ENCODE measurements at places on chromosomes 7 and 10.

- no peak for DNase-seq
- H3K4me1 ChIP-seq, result no peaks in the 10 kb centered on the region
Observed at GRCh38 chr7:1592299-1592871, 22.6 kb upstream of the PSMG3 start.

- no peaks in the 10 kb centered on the region for H3K36me3 ChIP-seq
- H3K4me1 ChIP-seq, result peaks cover 7% of the 10 kb centered on the region
- no peak overlapping the region for H3K27ac ChIP-seq
- H3K27me3 ChIP-seq, result peaks cover 2% of the 10 kb centered on the region
Observed at GRCh38 chr7:92835261-92835850, 1.0 kb downstream of the CDK6 start.

- no peak overlapping the region for H3K27ac ChIP-seq
- H3K36me3 ChIP-seq, result no peaks in the 10 kb centered on the region
- H3K4me1 ChIP-seq, result peaks cover 3% of the 10 kb centered on the region
- H3K4me3 ChIP-seq, result no peak overlapping the region
- H3K27me3 ChIP-seq, result no peaks in the 10 kb centered on the region
Observed at GRCh38 chr7:121436688-121437087, 40.6 kb upstream of the FAM3C start.

GRCh38 chr7:24842449-24843241 lies 85.4 kb upstream of the GSDME start:
- H3K4me1 ChIP-seq, result no peaks in the 10 kb centered on the region
- no peak for DNase-seq
- no peak overlapping the region for H3K27ac ChIP-seq
- no peak overlapping the region for H3K4me3 ChIP-seq

GRCh38 chr10:98012644-98013043 lies 17.8 kb downstream of the CRTAC1 start:
- H3K27ac ChIP-seq, result no peak overlapping the region
- no peaks in the 10 kb centered on the region for H3K4me1 ChIP-seq
- H3K36me3 ChIP-seq, result no peaks in the 10 kb centered on the region
- no peak overlapping the region for H3K4me3 ChIP-seq

GRCh38 chr7:93851536-93851935 lies 39.0 kb downstream of the TFPI2 start:
- no peak overlapping the region for H3K27ac ChIP-seq
- no peak overlapping the region for H3K4me3 ChIP-seq
- H3K4me1 ChIP-seq, result no peaks in the 10 kb centered on the region
- DNase-seq, result no peak
- no peaks in the 10 kb centered on the region for H3K27me3 ChIP-seq

GRCh38 chr10:60082744-60083344 lies 176.5 kb upstream of the CCDC6 start:
- H3K27ac ChIP-seq, result no peak overlapping the region
- DNase-seq, result no peak
- no peaks in the 10 kb centered on the region for H3K36me3 ChIP-seq
- no peaks in the 10 kb centered on the region for H3K4me1 ChIP-seq
- no peaks in the 10 kb centered on the region for H3K27me3 ChIP-seq

DNA sequence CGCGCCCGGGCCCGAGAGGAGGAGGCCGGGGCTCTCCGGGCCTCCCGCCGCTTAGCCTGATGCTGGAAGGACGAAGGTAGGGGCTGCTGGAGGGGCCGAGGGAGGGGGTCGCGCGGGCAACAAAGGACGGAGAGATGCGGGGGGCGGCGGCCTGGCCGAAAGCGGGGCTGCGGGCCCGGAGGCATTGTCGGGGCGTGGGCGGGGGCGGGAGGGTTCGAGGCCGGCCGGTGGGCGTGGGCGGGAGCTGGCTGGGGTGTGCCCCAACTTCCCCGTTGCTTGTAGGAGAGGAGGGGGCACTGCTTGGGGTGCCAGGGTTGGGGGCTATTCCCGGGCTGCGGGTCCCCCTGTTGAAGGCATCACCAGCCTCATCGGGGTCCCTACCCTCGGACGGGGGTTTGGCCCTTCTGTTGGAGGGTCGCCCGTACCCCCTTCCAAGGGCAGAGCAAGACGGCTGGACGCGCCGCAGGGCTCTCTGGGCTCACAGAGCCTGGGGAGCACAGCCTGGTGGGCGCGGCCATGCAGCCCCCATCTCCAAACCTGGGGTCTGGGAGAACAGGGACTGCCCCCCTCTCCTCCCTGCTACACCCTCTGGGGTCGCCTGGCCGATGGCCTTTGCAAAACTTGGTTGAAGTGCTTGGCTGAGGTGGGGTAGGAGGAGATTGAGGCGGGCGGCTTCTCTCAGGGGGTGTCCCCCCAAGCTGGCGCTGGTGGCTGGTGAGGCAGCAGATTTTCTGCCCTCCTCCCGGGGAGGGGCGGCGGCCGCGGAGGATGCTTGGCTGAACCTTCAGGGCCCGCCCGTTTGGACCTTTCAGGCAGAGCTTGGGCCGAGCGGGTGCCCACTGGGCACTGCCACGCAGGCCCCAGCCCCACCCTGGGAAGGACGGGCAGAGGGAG lies 699 bp downstream of the CLIP2 start:
- H3K4me1 ChIP-seq, result peaks cover 15% of the 10 kb centered on the region
- DNase-seq, result peak; percentile 64
- H3K36me3 ChIP-seq, result no peaks in the 10 kb centered on the region

Measured in ovary (tissue), 10 donors.